HuH-7 (cell line): ENCODE measurements at places on chromosomes 16 and 17.

- no peak for DNase-seq
Measured at GRCh38 chr17:45966606-45967280, 32.3 kb upstream of the STH start.

- DNase-seq = no peak
Measured at GRCh38 chr17:19805006-19805405, 56.9 kb upstream of the ALDH3A1 start.

GRCh38 chr17:68034452-68034776 lies 1.1 kb upstream of the KPNA2 start:
- no peak for DNase-seq

- DNase-seq = peak; percentile 68
Measured at GRCh38 chr16:29675811-29676643, 3.0 kb upstream of the QPRT start.

DNA sequence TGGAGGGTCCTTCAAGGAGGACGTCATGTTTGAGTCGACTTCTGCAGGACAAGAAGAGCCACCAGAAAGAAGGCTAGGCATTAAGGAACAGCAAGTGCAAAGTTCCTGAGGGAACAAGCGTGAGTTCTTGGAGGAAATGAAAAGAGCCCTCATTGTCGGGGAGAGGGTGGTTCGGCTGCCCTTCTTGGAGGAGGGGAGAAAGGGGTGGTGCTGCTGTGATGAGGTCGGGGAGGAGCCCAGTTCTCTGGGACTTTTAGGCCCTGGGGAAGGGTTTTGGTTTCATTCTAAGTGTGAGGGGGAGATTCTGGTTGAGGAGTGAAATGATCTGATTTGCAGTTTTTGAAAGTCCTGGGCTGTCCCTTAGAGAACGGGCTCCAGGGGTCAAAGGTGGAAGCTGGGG lies 4.1 kb downstream of the BICDL2 start:
- no peak for DNase-seq

DNA sequence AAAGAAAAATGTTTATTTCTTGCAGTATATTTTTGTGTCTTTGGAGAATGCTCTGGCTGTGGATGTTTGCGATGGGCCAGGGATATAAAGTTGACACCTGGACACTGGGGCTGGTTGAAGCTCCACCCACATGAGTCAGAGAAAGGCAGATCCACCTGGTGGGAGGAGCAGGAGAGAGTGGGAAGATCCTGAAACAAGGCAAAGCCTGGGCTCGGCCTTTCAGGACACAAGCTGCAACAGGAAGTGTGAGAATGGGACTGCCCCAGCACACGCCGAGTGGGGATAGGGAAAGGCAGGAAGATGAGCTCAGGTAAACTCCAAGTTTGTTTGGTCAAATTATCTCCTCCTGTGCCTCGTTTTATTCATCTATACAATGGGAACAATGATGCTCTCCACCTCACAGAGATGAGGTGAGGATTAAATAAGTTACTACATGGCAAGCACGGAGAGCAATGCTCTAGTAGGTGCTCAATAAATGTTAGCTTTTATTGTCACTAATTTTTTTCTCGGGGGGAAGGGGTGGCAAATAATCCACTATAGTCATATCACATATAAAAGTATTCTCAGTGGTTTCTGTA lies 21.4 kb upstream of the PITPNM3 start:
- no peak for DNase-seq

DNA sequence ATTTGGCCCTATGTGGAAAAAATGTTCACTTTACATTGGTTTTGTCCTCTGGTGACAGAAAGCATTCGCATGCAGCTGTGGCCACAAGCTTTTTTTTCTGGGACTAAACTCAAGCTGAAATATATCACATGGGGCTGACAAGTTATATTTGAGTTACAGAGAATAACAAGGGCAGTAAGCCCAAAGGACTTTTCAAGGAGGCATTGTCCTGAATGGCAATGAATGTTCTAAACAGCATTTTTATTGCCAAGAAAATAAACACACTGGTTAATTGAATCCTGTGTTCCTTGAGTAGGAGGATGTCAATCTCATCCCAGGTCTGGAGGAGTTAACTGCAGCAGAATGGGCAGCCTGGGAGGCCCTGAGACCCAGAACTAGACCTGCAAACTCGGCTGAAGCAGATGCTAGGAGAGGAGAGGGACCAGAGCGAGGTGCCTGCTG lies 114.5 kb downstream of the COPRS start:
- no peak for DNase-seq

GRCh38 chr17:3033248-3033640 lies 30.2 kb downstream of the OR1D5 start:
- no peak for DNase-seq

DNA sequence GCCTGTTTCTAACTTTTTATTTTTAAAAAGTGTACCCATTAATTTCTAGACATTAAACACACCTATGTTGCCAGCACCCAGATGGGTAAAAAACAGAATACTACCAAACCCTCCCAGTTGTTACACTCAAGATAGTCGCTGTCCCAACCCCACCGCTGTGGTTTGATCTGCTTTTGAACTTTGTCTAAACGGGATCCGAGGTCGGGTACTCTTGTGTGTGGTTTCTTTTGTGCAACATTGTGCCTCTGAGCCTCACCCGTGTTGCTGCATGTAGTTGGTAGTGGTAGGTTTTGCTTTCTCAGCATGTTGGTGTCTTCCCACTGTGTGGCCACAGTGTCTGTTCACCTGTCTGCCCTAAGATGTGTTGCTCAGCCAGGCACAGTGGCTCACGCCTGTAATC lies 4.3 kb downstream of the KLHL36 start:
- DNase-seq = no peak

DNA sequence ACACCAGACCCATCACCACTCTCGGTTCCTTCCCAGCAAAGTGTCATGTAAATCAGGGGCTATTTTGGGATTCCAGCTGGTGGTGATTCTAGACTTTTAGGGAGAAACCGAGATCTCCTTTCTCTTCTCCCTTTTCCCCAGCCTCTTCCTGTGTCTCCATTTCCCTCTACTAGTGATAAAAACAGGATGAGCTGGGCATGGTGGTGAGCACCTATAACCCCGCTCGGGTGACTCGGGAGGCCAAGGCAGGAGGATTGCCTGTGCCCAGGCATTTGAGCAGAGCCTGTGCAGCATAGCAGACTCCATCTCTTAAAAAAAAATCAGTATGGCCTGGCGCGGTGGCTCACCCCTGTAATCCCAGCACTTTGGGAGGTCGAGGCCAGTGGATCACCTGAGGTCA lies 6.1 kb downstream of the TBX21 start:
- no peak for DNase-seq

- DNase-seq = no peak
Measured at GRCh38 chr16:57740423-57741071, 5.0 kb downstream of the KATNB1 start.

GRCh38 chr17:65417406-65418221 lies 143.8 kb downstream of the AXIN2 start:
- DNase-seq = no peak

- no peak for DNase-seq
Measured at GRCh38 chr17:80904036-80904753, 87.4 kb upstream of the CHMP6 start.

GRCh38 chr17:39951924-39952679 lies 10.7 kb upstream of the GSDMA start:
- no peak for DNase-seq

GRCh38 chr17:29847527-29848400 lies 82.3 kb downstream of the SSH2 start:
- no peak for DNase-seq

- DNase-seq = no peak
Measured at GRCh38 chr17:80989586-80989913, 2.1 kb upstream of the CHMP6 start.

DNA sequence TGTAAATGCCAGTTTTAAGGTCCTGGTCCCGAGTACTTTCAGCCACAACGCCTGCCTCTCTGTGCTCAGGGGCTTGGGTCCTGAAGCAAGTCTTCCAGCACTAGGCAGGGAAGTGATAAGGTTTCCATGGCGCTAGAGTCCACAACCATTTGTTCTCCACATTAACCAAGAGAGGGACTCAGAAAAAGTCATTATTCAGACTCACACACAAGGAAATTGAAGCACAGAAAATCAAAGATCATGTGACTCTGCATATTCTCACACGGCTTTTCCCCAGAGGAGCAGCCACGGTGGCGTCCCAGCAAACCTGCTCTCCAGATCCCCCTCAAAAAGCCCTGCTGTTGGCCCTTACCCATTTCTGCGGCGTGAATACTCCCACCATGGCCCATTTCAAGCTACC lies 9.7 kb downstream of the ENPP7 start:
- DNase-seq = peak; percentile 74

GRCh38 chr17:35890774-35891155 lies 10.6 kb upstream of the CCL5 start:
- DNase-seq = no peak

DNA sequence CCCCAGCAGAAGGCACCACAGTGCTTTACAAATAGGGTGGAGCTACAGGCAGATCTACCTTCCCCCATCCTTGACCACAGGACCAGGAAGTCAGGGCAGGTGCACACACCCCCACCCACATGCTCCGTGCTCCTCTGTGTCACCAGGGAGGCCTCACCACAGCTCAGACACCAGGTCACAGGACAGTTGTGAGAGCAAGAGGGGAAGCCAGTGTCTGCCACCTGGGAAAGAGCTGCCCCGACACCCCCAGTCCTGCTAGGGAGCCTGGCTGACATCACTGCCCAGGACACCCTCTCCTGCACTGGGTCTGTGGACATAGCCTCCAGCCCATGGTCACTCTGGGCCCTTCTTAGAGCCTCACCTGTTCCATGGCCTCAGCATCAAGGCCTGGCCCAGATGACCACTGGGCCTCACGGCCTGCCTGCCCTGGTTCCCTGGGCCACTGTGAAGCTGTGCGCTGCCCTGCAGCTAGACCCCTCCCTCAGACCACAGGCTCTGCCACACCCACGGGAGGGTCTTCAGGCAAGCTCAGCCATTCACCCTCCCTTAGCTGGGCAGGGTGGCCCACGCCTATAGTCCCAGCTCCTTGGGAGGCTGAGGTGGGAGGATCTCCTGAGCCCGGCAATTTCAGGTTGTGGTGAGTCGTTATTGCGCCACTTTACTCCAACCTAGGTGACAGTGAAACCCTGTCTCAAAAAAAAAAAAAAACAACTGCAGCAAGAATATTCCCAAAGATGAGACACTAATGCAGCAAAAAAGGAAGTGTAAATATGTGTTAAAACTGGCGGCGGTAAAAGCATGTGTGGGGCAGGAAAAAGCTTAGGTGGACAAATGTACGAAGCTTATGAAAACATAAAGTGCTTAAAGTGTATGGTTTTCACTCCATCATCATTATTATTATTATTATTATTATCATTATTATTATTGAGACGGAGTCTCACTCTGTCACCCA lies 14.2 kb downstream of the POLR3K start:
- no peak for DNase-seq

- DNase-seq = no peak
Measured at GRCh38 chr16:81324808-81325207, 10.0 kb downstream of the GAN start.

DNA sequence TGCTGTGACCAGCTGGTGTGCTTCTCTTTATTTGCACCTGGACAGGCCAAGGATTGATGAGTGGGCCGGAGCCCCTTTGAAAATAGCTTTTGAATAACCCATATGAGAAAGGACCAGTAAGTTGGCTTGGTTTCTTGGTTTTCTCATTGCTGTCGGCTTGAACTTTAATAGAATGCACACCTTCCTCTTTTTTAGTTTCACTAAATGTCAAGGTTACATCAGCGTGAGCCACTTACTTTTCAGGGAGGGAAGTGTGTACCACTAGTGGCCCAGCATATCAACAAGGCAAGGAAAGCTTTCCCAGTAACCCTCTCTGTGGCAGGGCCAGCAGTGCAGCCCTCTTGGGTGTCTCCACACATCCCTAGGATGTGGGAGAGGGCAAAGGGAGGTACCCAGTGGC lies 433.3 kb downstream of the CA10 start:
- DNase-seq = no peak

DNA sequence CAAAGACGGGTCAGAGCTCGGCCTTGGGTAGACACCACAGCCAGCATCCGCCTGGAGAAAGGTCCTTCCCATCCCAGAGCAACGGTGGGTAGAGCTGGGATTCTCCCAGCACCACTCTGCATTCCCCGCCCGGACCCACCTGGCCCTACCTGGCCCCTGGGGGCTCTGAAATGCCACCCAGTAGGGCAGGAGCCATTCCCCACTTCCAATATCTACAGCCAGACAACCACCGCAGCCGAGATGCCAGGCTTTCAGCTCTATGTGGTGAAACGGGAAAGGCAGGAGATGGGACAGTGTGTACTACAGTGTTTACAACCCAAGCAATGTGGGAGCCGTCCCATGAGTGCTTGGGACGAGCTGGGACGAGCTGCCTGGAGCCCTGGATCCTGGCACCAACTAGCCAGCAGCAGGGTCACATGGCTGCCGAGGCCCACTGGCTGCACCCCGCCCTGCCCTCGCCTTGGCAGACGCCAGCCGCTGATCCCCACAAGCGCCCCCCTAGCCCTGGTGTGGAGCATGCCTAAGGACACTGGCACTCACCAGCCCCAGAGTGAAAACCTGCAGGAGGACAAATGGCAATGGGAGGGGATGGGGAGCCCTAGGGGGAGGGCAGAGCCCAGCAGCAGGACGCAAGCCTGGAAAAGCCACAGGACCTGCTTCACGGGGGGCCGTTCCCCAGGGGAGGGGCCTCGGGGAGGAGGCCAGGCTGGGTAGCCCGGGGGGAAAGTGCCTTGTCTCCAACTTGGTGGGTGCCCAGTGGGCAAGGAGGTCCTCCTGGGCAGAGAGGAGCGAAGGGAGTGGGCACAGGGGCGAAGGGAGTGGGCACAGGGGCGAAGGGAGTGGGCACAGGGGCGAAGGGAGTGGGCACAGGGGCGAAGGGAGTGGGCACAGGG lies 13.5 kb downstream of the TMC6 start:
- DNase-seq = no peak

- DNase-seq = peak; percentile 28
Measured at GRCh38 chr16:70018254-70018653, 67.1 kb downstream of the CLEC18A start.

- DNase-seq = peak; percentile 23
Measured at GRCh38 chr17:11935734-11936406, 61.4 kb downstream of the ZNF18 start.

DNA sequence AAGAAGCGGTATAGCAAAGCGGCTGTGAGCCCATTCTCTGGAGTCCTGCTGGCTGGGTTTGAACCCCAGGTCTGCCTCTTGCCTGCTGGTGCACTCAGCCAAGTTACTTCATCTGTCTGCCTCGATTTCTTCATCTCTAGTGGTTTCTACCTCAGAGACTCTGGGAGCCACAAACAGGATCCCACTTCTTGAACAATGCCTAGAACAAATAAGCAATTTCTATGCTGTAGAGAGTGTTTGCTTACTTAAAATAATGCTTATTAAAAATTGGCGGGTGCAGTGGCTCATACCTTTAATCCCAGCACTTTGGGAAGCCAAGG lies 75.5 kb downstream of the CMIP start:
- no peak for DNase-seq
